ENCODE measurements at places on chromosomes 12 and 14.

GRCh38 chr14:39025250-39025809, 77.7 kb downstream of the SEC23A start:
- no peak for DNase-seq

GRCh38 chr14:89855961-89856656, 98.4 kb downstream of the EFCAB11 start:
- peak; percentile 43 for DNase-seq

- no peak for DNase-seq
These were observed 35.7 kb downstream of the FOXA1 start for GRCh38 chr14:37559386-37559785.

GRCh38 chr12:85779768-85780167, 56.4 kb downstream of the RASSF9 start:
- DNase-seq, result no peak
